Trophoblast cell (in vitro differentiated cells and primary cell): ENCODE measurements at places on chromosomes 5 and 9.

DNA sequence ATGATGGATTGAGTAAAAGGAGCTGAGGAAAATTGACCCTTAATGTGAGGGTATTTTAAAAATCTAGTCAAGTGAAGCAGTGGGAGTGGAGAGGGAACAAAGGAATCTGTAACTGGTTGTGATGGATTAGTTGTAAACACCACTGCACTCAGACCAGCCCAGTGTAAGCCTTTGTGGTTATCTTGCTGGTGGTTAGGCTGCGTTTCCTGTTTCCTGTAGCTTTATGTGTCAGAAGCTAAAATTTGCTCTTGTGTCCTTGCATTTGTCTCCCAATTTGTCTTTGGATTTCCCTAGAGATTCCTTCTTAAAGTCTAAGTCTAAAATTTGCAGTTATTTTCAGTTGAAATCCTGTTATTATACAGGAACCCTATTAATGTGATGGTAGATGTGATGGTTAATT, 6.3 kb downstream of the IFNA21 start:
- DNase-seq = no peak

- no peak for DNase-seq
Observed at GRCh38 chr5:137454671-137455070, 44.5 kb downstream of the SPOCK1 start.

DNA sequence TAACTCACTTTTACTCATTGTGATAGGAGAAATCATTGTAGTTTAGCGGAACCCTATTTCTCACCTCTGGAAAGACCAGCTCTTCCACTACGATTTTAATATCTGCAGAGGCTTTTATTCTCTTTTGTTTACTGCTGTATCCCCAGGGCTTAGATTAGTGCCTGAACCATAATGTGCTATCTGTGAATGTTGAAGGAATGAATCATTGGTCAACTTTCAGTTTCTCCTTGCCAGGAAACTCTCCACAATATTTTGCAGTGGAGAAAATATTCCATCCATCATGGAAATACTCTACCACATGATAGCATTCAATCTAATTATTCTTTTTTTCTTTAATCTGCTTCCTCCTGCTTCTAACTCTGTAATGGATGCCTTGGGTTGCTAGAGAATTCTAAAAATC, 263.5 kb upstream of the PTPRD start:
- no peak for DNase-seq

DNA sequence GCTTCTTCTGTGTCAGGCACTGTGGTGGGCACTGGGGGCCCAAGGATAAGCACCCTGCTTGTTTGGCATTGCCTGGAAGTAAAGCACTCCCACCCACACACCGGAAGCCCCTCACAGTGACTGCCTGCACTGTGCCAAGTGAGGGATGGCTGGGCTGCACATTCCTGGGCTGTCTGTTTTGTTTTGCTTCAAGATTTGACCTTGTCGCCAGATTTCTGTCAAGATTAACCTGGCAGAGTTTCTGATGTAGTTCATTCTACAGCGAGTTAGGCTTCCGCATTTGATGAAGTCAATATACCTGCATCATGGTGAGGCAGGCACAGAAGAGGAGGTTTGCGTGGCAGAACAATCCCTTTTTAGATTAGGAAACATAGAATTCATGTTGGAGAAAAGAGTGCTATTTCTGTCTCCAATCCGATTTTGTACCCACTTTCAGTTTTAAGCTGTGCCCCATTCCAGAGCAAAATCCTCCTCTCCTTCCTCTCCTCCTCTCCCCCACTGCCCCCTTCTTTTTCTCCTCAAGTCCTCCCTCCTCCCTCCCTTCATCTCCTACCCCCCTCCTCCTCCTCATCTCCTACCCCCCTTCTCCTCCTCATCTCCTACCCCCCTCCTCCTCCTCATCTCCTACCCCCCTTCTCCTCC, 14.4 kb upstream of the BOD1 start:
- no peak for DNase-seq

DNA sequence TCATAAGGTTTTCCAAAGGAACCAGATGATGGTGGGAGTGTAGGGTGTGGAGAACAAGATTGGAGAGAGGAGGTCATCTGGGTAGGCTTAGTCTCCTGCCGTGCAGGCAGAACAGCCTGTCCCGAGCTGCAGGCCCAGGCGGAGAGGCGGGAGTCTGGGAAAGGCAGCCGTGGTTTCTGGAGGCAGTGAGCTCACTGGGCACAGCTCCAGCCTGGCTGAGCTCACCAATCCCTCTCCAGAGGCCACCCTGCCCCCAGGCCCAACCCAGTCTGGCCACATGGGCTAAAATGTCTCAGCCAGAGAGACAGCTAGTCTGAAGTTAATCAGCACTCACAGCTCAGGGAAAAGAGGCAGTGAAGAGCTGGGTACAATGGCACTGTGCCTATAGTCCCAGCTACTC, 12.3 kb downstream of the P4HA2 start:
- no peak for DNase-seq

- DNase-seq = no peak
Observed at GRCh38 chr9:21670374-21670773, 132.1 kb upstream of the MTAP start.

DNA sequence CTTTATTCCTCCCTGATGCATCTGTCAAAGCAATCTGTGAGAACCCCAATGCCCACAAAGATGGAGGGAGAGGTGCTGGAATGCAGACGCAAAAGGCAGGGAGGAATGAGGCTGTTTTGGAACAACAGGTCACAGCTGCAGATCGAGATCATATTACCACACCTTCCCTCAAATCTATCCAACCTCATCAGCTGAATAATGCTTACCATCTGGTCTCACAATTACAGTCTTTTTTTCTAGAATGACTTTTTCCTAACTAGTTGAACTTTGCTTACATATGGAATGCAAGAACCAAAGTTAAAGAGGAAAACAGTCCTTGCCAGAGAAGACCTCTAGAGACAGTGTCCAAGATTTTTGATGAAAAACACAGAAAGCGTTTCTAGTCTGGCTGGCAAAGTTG, 158.1 kb downstream of the LPAR1 start:
- no peak for DNase-seq

DNA sequence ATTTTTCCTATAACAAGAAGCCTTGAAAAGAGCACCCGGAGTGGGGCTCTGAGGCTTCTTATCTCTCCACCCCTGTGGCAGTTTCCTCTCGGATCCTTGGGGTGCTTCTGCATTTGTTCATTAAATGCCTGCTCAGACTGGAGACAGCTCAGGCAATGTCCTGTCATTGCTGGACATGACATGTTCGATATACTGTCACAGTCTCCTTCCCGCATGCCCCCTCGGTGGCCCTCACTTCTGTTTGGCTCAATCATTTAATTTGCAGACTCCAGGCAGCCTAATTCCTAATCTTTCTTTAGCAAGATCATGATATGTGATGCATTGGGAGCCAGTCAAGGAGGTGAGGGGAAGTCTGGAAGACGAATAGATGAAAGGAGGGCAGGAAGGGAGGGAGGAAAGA, 37.5 kb upstream of the CPEB4 start:
- no peak for DNase-seq

DNA sequence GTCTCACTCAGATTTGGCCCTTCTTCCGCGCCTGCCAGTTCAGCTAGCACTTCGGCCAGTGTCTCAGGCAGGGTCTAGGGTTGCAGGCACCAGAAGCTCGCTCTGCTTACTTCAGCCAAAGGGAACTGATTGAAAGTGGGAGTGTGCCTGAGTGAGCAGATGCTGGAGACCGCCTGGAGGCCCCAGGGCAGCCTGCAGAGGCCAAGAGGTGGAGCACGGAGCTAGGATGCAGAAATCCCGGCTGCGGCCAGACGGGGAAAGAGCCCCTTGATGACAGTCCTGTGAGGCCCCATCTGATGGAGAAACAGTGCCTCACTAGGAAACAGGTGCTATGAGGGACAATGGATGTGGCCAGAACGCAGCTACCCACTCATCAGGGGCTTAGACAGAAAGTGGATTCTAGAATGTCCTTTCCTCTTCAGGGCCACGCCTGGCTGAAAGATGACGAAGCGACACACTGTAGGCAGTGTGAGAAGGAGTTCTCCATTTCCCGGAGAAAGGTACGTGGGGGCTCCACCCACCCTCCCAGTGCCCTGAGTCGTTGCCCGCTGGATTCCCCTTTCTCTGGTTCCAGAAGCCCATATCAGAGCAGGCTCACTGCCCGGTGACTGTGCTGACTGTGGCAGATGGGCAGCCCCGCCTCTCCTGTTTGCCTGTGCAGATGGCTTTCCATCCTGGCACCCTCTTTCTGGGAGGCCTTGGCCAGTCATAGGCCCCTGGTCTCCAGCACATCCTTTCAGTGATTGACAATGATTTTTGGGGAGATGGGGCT, 16.1 kb downstream of the HNRNPH1 start:
- no peak for DNase-seq

DNA sequence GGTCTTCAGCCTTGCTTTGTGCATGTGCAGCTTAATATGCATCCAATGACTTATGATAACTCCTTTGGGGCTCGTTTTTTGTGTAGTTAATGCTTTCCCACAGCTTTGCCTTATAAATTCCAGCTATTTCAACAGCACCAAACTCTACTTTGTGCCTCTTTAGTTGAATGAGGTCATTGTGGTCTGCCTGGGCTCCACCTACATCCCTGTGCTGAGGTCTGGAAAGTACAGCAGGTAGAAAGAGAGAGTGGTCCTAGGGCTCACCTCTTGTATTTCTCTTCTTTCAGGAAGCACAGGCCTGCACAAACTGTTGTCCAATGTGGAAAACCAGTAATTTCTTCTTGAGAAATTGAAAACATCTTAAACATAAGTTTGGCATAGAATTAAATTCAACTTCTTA, 167.2 kb downstream of the XRCC4 start:
- DNase-seq = no peak

DNA sequence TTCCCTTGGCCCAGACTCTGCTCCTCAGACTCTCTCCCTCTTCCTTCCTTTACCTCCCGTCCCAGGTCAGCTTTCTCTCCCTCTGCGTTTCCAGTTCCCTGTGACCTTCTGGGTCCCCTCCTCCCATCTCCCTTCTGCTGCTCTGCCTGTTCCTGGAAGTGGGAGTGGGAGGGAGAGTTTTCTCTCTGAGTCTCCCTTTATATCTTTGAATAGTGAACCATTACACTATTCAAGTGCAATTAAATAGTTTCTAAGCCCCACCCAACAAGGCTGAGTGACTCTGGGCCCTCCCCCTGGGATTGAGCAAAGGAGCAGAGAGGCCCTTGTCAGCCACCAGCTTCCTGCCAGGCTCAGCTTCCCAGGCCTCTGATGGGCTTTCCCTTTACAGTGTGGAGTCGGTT, 34.8 kb downstream of the THBS4 start:
- no peak for DNase-seq

- no peak for DNase-seq
Observed at GRCh38 chr9:33139421-33140228, 27.5 kb downstream of the B4GALT1 start.

DNA sequence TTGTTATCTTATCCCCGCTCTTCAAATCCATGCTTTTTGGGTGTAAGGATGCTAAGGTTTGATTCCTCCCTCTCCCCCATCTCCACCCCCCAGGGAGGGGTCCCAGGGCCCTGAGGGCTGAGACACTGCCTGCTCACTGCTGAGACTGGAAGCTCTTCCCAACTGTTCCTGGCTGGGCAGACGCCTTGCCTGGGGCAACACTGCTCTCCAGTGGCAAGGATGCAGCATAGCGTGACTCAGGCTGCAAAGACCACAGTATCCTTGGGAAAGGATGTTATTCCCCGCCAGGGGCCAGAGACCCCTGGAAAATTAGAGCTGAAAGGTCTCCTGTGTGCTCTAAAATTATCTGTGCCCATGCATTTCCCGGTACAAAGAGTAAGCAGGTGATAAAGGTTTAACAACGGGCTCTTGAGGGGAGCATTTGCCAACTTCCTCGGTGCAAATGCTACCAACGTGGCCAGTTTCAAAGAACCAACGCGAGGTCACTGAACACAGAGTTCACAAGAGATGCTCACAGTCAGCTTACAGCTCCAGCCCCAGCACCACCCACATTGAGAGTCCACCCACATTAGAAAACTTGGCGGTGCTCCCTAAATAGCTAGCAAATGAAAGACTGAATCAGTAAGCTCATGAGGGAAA, 271.9 kb downstream of the NSG2 start:
- DNase-seq = peak; percentile 42

DNA sequence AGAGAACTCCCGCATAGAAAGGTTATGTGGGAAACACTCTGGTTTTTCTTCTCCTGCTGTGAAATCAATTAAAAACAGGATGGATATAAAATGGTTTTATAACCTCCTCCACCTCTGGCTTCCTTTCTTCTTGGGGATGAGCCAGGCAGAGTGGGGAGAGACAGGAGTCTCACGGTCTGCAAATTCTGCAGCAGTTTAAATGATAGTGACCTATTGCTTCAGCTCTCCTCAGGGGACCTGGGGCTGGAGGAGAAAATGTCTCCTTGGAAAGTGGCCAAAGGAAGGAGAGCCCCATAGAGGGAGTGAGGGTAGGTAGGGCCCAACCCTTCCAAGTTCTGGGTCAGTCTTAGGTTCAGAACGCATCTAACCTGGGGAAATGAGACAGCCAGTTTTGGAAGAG, 118.8 kb downstream of the MTX3 start:
- DNase-seq = no peak

DNA sequence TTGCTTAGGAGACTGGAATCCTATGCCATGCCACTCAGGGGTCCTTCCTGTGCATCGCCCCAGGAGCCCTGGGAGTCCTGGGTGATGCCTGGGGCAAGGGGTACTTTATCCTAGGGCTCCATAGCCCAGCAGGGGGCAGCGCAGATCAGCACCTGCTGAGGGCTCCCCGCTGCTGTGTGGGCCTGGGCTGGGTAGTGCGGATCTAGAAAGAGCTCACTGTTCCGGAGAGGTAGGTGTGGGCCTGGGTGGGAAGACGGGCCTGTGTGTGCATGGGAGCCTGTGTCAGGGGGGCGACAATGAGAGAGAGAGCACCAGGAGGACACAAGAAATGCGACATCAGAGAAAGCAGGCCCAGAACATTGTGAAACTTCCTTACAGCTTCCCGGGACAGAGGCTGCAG, 11.4 kb upstream of the DAB2IP start:
- DNase-seq = peak; percentile 58

GRCh38 chr9:135703726-135704125, 1.7 kb downstream of the KCNT1 start:
- no peak for DNase-seq

GRCh38 chr9:32783168-32783891, at the start of gene TMEM215:
Gene TMEM215, plus strand, starts transcription at chr9:32783540. Its CDS starts 644 bp downstream, at chr9:32784184.
- DNase-seq = no peak

DNA sequence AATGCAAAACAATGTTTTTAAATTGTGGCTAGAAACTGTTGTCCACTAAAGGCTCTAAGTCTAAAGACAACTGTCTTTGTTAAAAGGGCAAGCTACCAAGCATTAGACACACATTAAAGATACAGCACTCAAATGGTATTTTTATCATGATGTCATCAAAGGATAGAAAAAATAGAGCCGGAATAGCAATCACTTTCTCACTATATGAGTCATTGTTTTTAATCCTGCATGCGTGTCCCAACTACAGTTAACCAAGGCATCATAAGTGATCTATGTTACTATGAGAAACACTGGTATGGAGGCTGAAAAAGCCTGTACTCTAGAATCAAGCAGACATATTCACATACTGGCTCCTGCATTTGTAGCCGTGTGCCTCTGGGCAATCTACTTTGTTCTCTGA, 1.9 kb upstream of the PJA2 start:
- DNase-seq = peak; percentile 31

DNA sequence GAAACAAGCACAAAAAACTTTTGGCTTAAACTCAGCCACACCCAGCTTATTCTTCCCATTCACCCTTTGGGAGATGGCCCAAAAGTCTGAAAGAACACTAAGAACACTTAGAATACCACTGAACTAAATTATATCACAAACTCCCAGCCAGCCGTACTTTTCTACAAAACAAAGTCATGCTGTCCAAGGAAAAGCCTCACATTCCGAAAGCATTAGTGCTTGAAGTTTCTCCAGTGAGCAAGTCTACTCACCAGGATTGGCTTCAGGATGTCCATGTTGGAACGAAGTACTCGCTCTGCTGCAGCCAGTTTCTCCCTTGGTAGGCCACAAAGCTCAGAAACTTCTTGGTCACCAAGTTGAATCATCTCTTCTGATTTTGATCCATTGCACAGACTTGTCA, 69.7 kb downstream of the ABCA1 start:
- DNase-seq = no peak
